Activated naive CD8-positive, alpha-beta T cell treated with anti-CD3 and anti-CD28 coated beads for 36 hours (primary cell): ENCODE measurements at places on chromosomes 16 and 17. TPM values are rescaled to one million over a fixed set of nuclear protein-coding genes. Genes with fewer than 3 reads are reported as not detected.

GRCh38 chr17:55366020-55366481 is 55.6 kb downstream of the MMD start:
- H3K4me1 ChIP-seq = peaks cover 2% of the 10 kb centered on the region
- no peak for DNase-seq
- H3K27ac ChIP-seq = no peak overlapping the region

DNA sequence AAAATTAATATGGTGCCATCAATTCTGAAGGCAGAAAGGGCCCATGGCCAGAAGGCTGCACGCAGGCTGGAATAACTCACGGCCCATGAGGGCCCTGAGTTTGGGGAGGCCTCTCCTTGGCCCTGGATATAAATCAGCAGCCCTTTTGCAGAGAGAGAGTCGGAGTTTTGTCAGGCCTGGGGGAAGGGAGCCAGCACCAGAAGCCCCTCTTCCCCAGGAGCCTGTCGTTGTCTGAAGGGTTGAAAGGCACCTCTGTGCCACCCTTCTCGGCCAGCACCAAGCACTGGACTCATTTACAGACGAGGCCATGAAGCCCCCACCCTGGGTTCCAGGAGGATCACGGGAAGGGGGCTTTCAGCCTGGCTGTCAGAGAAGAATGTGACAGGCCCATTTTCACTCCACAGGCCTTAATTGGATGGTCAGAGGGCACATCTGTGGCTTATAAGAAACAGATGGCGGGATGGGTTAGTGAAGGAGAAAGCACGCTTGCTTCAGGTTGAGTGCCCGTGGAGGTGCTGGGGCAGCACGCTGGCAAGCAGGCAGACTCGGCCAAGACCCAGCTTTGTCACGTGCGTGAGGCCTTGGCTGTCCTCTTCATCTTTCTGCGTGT is 140.6 kb downstream of the CLEC16A start:
- no peak overlapping the region for H3K27ac ChIP-seq
- peaks cover 41% of the 10 kb centered on the region for H3K4me1 ChIP-seq
- H3K27me3 ChIP-seq = no peaks in the 10 kb centered on the region

- H3K27ac ChIP-seq = no peak overlapping the region
- no peaks in the 10 kb centered on the region for H3K4me1 ChIP-seq
- H3K36me3 ChIP-seq = no peaks in the 10 kb centered on the region
- no peak overlapping the region for H3K4me3 ChIP-seq
- no peak for DNase-seq
- no peaks in the 10 kb centered on the region for H3K27me3 ChIP-seq
Observed at GRCh38 chr17:70796757-70797156, 627.4 kb downstream of the KCNJ2 start.

DNA sequence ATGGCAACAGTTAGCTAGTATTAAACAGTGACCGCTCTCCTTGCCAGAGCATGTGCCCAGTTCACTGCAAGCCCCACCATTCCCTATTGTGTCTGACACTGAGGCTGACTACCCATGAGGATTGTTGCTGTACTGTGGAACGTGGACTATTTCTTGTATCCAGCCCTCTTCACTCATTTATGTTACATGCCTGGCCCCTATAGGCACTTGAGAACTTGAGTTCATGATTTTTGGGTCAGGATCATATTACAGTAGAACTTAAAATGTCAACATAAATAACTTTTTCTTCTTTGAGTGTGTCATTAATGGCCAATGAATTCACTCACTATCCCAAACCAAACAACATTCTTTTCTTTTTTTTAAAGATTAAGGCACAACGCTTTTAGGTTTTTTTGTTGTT is 55.7 kb downstream of the LYRM1 start:
- no peak for DNase-seq
- no peaks in the 10 kb centered on the region for H3K36me3 ChIP-seq

- H3K27ac ChIP-seq = no peak overlapping the region
- no peaks in the 10 kb centered on the region for H3K27me3 ChIP-seq
- H3K4me3 ChIP-seq = no peak overlapping the region
Observed at GRCh38 chr16:63372815-63373214, 1336.6 kb upstream of the CDH8 start.

- peaks cover 16% of the 10 kb centered on the region for H3K36me3 ChIP-seq
- no peaks in the 10 kb centered on the region for H3K4me1 ChIP-seq
- no peak overlapping the region for H3K4me3 ChIP-seq
Observed at GRCh38 chr16:20707461-20707860, 10.0 kb upstream of the ACSM1 start.

DNA sequence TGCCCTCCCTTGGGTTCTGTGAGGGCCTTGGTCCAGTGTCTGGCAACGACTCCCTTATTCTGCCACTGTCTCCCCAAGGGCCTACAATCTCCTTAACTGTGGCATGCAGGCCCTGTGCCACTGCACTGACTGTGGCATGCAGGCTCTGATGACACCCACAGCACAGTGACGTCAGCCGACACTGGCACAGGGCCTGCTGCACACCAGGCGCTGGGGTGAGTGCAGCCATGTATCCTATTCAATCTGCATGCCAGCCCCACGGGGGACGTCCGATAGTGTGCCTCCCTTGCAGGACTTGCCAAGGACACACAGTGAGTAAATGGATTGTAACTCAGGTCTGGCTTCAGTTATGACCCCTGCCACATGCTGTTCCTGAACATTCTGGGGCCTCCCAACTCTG is 39.8 kb upstream of the RASD1 start:
- H3K4me1 ChIP-seq = no peaks in the 10 kb centered on the region
- H3K27me3 ChIP-seq = no peaks in the 10 kb centered on the region
- no peak overlapping the region for H3K27ac ChIP-seq
- H3K4me3 ChIP-seq = no peak overlapping the region

DNA sequence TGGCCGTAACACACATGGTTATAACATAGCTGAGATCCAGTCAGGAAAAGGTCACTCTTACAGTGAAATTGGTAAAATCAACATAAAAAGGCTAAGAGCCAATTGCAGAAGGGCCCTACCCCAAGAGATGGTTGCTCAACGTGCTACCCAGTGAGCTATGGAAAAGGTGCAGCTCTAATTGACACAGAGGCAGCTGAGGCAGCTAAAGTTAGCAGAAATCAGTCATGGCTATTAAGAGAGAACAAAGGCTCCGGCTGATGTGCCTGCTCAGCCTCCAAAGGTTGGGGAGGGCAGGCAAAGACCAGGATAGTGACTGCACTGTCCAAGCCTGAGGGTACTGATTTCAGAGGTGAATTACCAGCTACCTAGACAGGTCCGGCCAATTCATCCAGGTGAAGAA is 76.5 kb upstream of the ATP2A3 start:
- H3K27me3 ChIP-seq = no peaks in the 10 kb centered on the region
- H3K4me3 ChIP-seq = no peak overlapping the region
- H3K27ac ChIP-seq = no peak overlapping the region
- peaks cover 11% of the 10 kb centered on the region for H3K4me1 ChIP-seq
- no peak for DNase-seq
- peaks cover 17% of the 10 kb centered on the region for H3K36me3 ChIP-seq

Gene MCRIP1
- total RNA-seq = 45.4 TPM

- peaks cover 5% of the 10 kb centered on the region for H3K27me3 ChIP-seq
- H3K4me3 ChIP-seq = no peak overlapping the region
- no peak overlapping the region for H3K27ac ChIP-seq
- no peak for DNase-seq
- no peaks in the 10 kb centered on the region for H3K4me1 ChIP-seq
- no peaks in the 10 kb centered on the region for H3K36me3 ChIP-seq
Observed at GRCh38 chr16:81838794-81839193, 59.7 kb downstream of the PLCG2 start.

Gene SLC6A2
- total RNA-seq = not detected

Gene MKS1
- total RNA-seq = 24.3 TPM

GRCh38 chr16:1532081-1532760 is 1.2 kb upstream of the TMEM204 start:
- DNase-seq = no peak
- no peaks in the 10 kb centered on the region for H3K27me3 ChIP-seq
- H3K27ac ChIP-seq = no peak overlapping the region
- peak overlapping the region; percentile 97 for H3K4me3 ChIP-seq
- peaks cover 27% of the 10 kb centered on the region for H3K36me3 ChIP-seq

DNA sequence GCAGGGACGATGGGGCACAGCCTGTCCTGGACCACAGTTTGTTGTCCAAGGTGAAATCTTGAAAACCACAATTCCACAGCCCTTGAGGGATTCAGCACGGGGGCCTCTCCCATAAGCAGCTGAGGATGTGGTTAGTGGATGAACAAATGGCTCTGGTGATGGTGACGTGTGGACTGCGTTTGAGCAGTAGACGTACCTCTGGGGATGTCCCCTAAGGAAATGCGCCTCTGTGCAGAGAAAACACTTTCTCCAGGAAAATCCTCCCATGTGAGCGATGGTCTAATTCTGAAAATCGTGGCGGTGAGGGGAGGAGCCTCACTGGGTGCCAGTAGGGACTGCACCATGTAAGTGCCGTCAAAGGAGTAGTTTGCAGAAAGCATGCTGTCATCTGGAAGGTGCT is 2.7 kb upstream of the SEPTIN12 start:
- H3K36me3 ChIP-seq = no peaks in the 10 kb centered on the region
- H3K4me1 ChIP-seq = no peaks in the 10 kb centered on the region
- no peak for DNase-seq
- no peak overlapping the region for H3K27ac ChIP-seq
- no peak overlapping the region for H3K4me3 ChIP-seq

DNA sequence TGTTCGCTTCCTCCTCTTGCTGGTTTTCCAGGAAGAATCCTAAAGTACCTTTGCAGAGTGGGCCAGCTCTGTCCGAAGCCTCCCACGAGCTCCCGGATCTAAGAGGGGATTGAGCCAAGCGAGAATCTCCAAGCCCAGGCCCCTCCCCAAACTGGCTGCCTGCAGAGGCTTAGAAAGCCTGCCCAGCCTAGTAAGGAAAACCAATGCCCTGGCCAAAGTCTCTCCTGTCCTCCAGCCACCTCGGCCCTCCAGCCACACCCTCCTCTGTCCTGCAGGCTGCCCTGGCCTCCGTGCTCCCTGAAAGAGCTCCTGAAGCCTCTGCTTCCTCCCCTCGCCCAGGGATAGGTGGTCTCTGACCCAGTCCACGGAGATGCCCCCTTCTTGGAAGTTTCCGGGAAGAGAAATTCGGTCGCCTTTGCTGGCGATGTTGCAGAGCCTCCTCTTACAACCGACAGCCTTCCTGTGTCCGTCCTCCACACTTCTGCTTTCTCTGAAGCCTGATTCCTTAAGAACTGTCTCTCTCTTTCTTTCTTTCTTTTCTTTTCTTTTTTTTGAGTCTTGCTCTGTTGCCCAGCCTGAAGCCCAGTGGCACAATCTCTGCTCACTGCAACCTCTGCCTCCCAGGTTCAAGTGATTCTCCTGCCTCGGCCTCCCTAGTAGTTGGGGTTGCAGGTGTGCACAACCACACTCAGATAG is 54.9 kb upstream of the TOB1 start:
- no peak for DNase-seq
- H3K27ac ChIP-seq = no peak overlapping the region
- no peak overlapping the region for H3K4me3 ChIP-seq
- H3K27me3 ChIP-seq = no peaks in the 10 kb centered on the region
- H3K4me1 ChIP-seq = peaks cover 29% of the 10 kb centered on the region

- peaks cover 44% of the 10 kb centered on the region for H3K27me3 ChIP-seq
- DNase-seq = no peak
- peaks cover 5% of the 10 kb centered on the region for H3K4me1 ChIP-seq
- no peak overlapping the region for H3K4me3 ChIP-seq
- no peak overlapping the region for H3K27ac ChIP-seq
- no peaks in the 10 kb centered on the region for H3K36me3 ChIP-seq
Observed at GRCh38 chr17:47869114-47869513, 18.2 kb upstream of the SP6 start.
